Activated T-cell treated with anti-CD3 and anti-CD28 coated beads, Interleukin-2, amount 50 U/mL, for 72 hours (primary cell): ENCODE measurements at places on chromosomes 13 and 19. TPM values are rescaled to one million over a fixed set of nuclear protein-coding genes. Genes with fewer than 3 reads are reported as not detected.

Gene MYBPC2
- total RNA-seq, result 0.86 TPM

Gene CBARP
- 0.38 TPM for total RNA-seq

Gene CERS1
- not detected for total RNA-seq

DNA sequence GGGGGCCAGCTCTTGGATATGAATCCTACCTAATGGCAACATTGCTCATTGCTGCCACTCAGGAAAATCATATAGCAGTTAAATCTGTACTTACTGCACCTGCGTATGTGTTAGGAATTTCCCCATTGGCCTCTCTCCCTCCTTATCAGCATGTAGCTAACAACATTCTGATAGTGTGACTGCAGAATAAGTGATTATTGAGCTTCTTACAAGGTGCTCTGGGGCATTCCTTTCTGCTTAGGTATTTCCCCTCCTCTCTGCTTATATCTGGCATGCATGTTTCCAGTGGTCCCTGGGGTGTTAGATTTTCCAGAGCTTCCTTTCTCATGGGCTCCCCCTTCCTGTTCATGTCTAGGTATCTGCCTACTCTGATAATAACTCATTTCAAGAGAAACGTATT, 414.1 kb upstream of the SLITRK1 start:
- no peak for DNase-seq
- H3K27me3 ChIP-seq, result no peaks in the 10 kb centered on the region
- no peak overlapping the region for H3K4me3 ChIP-seq
- no peaks in the 10 kb centered on the region for H3K4me1 ChIP-seq
- H3K27ac ChIP-seq, result no peak overlapping the region
- H3K36me3 ChIP-seq, result no peaks in the 10 kb centered on the region

- peaks cover 13% of the 10 kb centered on the region for H3K4me1 ChIP-seq
- no peaks in the 10 kb centered on the region for H3K36me3 ChIP-seq
- H3K4me3 ChIP-seq, result no peak overlapping the region
- no peak for DNase-seq
These were observed 22.4 kb upstream of the CRTC1 start for GRCh38 chr19:18660939-18661670.
